ENCODE measurements at places on chromosomes 2 and 18.

- no peak for DNase-seq
These were observed 195.0 kb upstream of the MMADHC start for GRCh38 chr2:149782572-149782971.

DNA sequence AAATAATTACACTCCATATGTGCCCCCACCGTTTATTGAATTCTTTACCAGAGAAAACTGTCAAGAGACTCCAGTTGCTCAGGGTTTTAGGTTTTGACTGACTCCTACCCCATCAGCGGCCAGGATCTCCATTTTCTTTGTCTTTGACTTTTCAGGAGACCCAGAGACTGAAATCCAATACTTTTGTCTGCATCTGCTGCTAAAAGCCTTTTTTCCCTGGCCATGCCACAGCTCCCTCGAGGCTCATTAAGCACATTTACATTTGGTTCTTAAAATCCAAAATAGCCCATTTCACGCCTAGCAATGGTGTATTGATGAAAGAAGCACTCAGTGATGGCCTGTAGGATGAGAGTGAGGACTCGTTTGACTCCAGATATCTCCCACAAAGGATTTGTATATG lies 332.6 kb upstream of the ACVR2A start:
- DNase-seq, result no peak

DNA sequence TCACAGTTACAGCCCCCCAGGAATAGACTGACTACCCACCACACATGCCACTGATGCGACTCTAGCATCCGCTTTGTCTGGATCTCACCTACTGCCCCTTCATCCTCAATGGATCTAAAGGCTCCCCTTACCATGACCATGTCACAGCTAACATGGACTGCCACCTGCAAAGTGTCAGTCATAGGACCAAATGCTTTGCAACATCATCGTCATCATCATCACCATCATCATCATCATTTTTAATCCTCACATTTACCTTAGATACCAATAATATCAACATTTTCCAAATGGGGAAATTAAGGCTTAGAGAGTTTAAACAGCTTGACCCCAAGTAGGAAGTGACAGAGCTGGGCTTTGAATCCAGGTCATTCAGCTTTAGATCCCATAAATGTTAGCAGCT lies 60.1 kb upstream of the NEDD4L start:
- no peak for DNase-seq

- no peak for DNase-seq
These were observed 105.8 kb upstream of the DNAJC10 start for GRCh38 chr2:182610231-182610630.

DNA sequence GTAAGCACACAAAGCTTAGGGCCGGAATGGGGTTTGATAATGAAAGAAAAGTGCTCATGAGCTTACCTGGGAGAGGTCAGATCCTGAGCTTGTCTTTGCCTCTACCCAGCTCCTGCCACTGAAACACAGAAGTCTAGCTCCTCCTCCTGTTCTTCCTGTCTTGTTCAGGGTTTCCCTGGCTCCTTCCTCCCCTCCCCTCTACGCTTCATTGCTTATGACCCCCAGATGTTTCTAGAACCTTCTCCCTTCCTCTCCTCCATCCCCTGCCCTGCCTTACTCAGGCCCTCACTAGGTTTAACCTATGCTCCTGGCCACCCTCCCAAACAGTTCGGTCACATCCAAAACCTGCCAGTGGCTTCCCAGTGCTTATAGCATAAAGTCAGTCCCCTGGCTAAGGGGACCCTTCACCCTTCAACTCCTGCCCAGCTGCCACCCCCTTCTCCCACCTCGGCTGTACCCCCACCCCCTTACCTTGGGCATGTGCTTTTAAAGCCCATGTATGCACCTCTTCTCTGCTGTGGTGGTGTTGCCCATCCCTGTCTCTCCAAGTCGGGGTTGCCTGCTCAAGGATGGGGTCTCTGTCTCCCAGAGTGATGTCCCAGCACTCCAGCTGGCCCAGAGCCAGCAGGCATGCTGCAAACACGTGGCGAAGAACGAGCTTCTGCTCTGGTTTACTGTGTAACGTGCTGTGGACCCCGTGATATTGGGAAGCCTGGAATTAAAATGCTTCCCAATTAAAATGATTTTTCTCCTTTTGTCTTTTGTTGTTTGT lies 233.6 kb downstream of the TPGS2 start:
- no peak for DNase-seq

DNA sequence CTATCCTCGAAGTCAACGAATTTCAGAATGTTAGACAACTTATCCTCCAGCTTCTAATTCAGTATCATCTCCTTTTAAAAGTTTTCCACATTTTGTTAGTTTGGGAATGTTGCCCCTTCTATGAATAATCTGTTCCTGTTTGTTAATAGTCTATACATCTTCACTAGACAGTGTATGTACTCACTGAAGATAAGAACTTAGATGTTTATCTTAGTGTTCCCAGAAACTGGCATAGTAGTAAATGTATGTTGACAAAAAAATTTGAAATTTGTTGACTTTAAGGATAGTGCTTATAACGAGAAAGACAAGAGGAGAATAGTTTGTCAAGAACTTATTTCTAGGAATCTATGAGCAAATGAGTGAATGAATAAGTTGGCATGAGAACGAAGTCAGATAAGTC lies 162.0 kb upstream of the GULP1 start:
- DNase-seq, result no peak

- peak; percentile 67 for DNase-seq
These were observed 10.1 kb upstream of the SESTD1 start for GRCh38 chr2:179274749-179275148.

- no peak for DNase-seq
These were observed 319.9 kb upstream of the HS6ST1 start for GRCh38 chr2:128638341-128639119.

DNA sequence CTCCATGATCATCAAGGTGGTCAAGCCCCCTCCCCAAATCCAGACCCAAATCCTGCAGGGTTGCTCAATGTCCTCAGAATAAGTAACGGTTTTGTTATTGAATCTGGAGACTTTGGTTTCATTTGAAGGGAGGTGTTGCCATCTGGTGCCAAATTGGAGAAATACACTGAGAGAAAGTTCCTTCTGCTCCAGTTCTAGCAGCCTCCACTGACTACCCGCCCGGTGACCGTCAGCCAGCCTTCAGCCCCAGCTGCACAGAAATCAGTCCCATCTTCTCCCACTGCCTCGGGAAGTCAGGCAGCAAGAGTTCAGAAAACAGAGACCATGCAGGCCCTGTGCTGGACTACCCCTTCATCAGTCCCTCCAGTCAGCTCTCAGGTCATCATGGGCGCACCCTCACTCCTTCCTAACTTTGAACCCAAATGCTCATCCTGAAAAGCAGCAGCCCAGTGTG lies 38.7 kb downstream of the PKDCC start:
- DNase-seq, result peak; percentile 75

- no peak for DNase-seq
These were observed 106.2 kb downstream of the CNTNAP5 start for GRCh38 chr2:124131276-124131675.

DNA sequence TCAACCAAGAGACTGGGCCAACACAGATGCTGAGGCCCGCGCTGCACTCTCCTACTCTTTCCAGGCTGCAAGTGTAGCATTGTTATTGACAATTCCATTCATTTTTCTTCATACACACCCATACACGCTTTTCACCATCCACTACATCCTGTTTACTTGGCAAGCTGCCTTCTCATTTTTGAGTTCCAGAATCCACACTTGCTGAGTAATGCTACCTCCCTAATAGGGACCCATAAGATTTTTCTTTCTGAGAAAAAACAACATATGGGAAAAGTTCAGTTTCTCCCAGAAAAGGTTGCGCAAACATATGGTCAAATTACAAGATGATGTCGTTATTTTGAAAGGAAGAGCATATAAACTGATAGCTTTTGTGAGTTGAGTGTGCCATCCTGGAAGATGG lies 3.3 kb upstream of the NETO1 start:
- DNase-seq, result no peak

- no peak for DNase-seq
These were observed 385.2 kb downstream of the BCL11A start for GRCh38 chr2:60168247-60168646.

DNA sequence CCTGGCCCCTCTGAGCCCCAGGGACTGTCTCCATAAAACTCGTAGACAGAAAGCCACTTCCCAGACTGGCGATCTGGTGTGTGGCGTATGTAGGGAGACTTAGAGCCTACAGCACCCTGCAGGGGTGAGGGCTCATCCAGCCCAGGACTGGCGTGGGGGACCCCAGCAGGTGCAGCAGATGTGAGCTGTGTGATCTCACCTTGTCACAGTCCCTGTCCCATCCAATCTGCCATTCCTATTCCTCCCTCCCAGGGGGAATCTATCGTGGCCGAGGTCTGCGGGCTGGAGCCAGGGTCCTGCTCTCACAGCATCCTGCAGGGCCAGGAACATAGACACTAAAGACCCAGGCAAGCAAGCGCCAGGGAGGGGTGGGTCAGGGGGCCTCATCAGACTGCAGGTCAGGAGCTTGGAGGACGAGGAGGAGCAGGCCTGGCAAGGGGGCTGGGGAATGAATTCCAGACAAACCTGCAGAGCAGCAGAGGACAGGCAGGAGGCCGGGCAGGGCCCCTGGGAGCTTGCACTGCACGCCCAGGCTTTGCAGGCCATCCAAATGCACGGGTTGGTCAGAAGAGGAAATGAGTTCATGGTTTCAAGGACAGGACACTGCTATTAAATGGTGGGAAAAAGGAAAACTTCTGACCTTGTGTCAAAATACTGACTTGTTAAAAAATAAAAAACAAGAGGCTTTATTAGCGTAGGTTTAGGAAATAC lies 32.5 kb downstream of the HS6ST1 start:
- no peak for DNase-seq

DNA sequence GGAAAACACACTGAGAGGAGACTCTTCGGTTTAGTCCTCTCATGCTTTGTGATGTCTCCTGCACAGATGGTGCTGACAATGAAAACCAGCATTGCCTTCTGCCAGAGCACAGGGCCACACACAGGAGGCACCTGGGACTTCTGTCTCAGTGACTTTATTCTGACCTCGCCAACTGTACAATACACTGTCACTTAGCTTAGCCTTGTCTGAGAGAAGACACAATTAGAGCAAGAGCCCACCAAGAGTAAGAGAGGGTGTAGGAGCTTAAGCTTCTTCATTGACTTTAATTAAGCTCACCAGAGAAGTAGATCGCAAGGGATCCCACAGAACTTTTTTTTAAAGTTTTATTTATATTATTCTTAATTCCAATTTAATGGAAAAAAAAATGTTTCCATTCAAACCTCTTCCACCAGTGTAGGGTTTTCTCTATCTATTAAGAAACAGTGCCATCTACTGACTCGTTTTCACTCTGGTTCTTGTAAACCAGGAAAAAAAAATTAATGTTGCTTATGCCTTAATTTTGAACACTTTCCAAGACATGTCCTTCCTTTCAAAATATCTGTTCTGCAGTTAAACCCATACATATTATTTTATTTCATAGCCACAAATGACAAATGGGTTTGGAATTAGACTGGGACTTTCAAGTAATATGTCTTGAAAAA lies 42.4 kb upstream of the DDX18 start:
- peak; percentile 62 for DNase-seq

DNA sequence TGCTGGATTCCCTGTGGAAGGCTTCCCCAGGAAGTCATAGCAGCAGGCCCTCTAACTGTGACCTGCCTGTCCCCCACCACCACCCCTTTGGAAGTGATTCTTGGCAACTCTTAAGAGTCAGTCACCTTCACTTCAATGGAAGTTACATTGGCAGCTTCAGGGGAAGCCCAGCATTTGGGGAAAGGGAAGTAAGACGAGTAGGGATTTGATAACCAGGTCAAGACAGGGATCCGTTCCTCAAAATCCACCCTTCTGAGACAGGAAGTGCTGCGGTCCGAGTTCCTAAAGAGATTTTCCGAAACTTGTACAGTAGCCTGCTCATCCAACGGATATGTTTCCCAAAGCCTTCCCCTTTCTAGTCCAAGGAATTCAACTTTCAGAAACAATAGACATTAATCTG lies 54.2 kb downstream of the MRPL35 start:
- no peak for DNase-seq

- DNase-seq, result no peak
These were observed 313.3 kb downstream of the AGAP1 start for GRCh38 chr2:235806986-235807750.

Data from NAMALWA (cell line).